ENCODE measurements at places on chromosomes 7 and 10. TPM values are rescaled to one million over a fixed set of nuclear protein-coding genes. Genes with fewer than 3 reads are reported as not detected.

Gene BAG3
- 0.41 TPM for polyA plus RNA-seq

DNA sequence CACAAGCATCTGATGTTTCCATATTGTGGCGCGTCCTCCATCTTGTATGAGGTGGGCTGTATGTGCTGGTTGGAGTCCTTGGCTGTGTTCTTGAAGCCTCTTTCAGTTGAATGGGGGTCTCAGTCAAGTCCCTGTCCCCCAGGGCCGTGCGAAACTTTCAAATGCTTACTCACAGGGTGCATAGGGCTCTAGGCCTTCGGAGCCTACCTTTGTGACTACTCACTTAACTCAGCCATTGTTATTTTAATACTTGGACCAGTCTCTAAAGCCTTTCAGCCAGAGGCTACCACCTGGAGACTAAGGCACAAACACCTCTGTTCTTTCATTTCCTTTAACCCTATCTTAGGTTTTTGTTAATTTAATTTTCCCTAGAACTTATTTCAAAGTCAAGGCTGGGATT is 785.9 kb downstream of the GATA3 start:
- no peaks in the 10 kb centered on the region for H3K27me3 ChIP-seq
- H3K27ac ChIP-seq: no peak overlapping the region
- no peaks in the 10 kb centered on the region for H3K36me3 ChIP-seq
- DNase-seq: no peak
- H3K4me3 ChIP-seq: no peak overlapping the region
- H3K4me1 ChIP-seq: no peaks in the 10 kb centered on the region

Gene ADCY1
- polyA plus RNA-seq: not detected

- no peaks in the 10 kb centered on the region for H3K4me1 ChIP-seq
- no peaks in the 10 kb centered on the region for H3K36me3 ChIP-seq
- no peak for DNase-seq
These were observed 556.9 kb downstream of the TNS3 start for GRCh38 chr7:47024991-47025390.

GRCh38 chr10:17888189-17888588 is 63.5 kb upstream of the SLC39A12 start:
- no peak overlapping the region for H3K27ac ChIP-seq
- H3K4me1 ChIP-seq: no peaks in the 10 kb centered on the region
- no peaks in the 10 kb centered on the region for H3K36me3 ChIP-seq

- H3K4me1 ChIP-seq: peaks cover 31% of the 10 kb centered on the region
- no peak overlapping the region for H3K27ac ChIP-seq
- no peak for DNase-seq
- H3K27me3 ChIP-seq: no peaks in the 10 kb centered on the region
These were observed 23.7 kb downstream of the XPNPEP1 start for GRCh38 chr10:109899356-109900331.

DNA sequence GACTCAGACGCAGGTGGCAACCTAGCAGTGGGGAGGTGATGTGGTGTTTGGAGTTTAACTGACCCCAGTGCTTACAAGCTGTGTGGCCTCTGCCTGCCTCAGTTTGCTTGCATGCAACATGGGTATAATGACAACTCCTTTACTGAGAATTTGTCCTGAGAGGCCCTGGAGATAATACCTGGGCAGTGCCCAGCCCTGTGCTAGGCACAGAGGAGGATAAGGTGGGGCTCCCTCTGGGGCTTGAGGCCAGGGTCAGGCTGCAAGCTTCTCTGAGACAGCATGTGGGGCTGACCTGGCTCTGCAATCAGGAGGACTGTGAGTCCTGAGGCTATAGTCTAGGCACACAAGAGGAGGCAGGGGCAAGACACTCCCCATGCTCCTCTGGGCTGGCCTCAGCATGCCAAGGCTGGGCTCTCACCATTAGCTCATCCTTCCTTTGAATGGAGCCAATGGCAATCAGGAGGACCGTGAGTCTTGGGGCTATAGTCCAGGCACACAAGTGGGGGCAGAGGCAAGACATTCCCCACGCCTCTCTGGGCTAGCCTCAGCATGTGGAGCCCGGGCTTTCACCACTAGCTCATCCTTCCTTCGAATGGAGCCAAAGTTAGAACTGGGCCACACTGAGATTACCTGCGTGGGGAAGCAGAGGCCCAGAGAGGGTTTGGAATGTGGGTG is 147.9 kb downstream of the RPS24 start:
- H3K27ac ChIP-seq: no peak overlapping the region
- H3K27me3 ChIP-seq: peaks cover 18% of the 10 kb centered on the region
- no peaks in the 10 kb centered on the region for H3K4me1 ChIP-seq
- H3K4me3 ChIP-seq: no peak overlapping the region
- H3K36me3 ChIP-seq: no peaks in the 10 kb centered on the region

All from naive B cell (primary cell).